ENCODE measurements at places on chromosomes 12 and 14.

- no peak for DNase-seq
Measured at GRCh38 chr14:30757082-30757481, 117.3 kb upstream of the COCH start.

GRCh38 chr12:14260011-14260993, 105.2 kb upstream of the ATF7IP start:
- peak; percentile 74 for DNase-seq

DNA sequence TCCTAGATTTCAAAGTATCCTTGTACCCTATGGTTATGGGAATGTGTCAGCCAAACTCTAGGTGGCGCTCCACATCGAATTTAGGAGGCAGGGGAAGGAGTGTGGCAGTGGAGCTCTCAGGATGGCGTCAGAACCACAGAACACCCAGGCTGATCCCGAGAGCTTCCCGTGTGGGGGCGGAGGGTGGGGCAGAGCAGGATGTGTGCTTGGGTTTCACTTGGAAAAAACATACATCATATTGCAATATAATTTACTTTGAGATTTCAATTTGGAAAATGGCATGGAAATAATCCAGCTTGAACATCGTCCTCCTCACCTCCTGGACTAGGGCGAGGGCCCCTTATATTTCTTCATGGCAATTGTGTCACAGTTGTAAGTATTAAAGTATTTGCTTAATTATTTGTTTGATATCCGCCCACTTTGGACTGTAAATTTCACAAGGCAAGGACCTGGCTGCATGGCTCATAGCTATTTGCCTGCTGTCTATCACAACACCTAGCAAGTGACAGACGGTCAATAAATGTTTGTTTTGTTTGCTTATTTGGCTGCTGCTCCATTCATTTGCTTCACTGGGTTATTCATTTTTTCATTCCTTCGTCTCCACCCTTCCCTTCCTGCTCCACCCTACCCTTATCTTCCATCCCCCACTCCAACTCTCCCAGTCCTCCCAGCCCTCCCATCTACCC, 221.5 kb upstream of the HMGA2 start:
- DNase-seq = peak; percentile 75

DNA sequence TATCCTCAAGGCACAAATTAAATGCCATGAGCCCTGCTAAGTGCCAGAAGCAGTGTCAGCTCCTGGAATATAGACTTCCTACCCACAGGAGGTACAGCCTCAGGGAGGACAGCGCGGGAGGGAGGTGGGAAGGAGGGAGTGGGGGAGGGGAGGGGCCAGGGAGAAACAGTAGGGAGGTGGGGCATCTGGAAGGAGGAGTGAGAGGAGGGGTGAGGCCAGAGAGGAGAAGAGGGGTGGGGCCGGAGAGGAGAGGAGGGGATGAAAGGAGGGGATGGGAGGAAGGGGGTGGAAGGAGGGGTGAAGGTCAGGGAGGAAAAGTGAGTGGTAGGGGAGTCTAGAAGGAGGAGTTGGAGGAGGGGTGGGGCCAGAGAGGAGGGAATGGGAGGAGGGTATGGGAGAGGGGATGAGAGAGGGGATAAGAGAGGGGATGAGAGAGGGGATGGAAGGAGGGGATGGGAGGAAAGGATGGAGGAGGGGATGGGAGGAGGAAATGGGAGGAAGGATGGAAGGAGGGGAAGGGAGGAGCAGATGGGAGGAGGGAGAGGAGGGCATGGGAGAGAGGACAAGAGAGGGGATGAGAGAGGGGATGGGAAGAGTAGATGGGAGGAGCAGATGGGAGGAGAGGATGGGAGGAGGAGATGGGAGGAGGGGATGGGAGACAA, 9.2 kb upstream of the CCDC197 start:
- DNase-seq = no peak

All from kidney epithelial cell (primary cell).